ENCODE measurements at places on chromosomes 12 and 14.

DNA sequence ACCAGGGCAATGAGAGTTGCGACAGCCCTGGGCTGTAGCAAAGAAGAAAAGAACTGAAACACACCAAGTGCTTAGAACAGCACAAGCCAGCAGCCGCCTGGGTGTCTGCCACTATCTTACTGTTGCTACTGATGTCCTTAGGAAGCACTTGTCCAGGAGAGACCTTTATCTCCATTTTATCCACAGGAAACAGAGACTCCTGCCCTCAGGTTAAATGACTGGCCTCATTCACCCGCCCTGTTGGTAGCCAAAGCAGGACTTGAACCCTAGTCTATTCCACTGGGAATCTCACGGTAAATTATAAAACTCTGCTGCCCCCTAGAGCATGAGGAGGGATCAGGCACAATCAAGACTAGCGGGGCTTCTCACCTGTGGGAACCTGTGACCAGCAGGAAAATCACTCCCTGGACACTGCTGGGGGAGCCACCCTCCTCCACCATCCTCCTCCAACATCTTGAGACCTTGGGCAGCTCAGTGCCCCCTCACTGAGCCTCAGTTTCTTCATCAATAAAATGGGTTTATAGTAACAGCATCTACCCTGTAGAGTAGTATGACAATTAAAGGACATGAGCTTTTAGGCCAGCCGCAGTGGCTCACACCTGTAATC, 20.5 kb upstream of the TESC start:
- no peak for DNase-seq

- peak; percentile 69 for DNase-seq
Observed at GRCh38 chr12:3962631-3963483, 89.7 kb upstream of the PARP11 start.

- no peak for DNase-seq
Observed at GRCh38 chr12:88227871-88228270, 85.8 kb downstream of the TMTC3 start.

DNA sequence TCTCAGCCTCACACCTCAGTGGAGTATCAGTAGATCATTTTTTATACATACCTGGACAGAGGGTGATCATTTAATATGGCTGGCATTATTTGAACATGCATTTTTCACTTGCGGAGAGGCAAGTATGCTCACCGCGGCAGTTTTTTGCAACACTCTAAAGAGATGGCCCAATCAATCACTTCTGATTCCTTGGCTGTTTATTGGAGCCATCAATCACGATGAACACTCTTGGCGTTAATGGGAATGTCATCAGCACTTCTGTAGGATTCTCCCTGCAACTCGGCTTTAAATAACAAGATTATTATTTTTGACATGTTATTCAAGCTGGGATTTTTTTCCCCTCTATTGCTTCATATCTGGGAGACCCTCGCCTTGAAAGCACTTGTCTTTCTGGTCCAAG, 46.9 kb upstream of the SLC24A4 start:
- DNase-seq, result no peak

- DNase-seq, result no peak
Observed at GRCh38 chr12:52519826-52520662, at the start of gene KRT5. Gene KRT5 (minus strand): TSS chr12:52520394. CDS start chr12:52520296, 98 bp downstream.

GRCh38 chr12:82522762-82523161, 163.9 kb upstream of the TMTC2 start:
- DNase-seq, result no peak

- no peak for DNase-seq
Observed at GRCh38 chr12:92543359-92543758, 159.4 kb upstream of the PLEKHG7 start.

DNA sequence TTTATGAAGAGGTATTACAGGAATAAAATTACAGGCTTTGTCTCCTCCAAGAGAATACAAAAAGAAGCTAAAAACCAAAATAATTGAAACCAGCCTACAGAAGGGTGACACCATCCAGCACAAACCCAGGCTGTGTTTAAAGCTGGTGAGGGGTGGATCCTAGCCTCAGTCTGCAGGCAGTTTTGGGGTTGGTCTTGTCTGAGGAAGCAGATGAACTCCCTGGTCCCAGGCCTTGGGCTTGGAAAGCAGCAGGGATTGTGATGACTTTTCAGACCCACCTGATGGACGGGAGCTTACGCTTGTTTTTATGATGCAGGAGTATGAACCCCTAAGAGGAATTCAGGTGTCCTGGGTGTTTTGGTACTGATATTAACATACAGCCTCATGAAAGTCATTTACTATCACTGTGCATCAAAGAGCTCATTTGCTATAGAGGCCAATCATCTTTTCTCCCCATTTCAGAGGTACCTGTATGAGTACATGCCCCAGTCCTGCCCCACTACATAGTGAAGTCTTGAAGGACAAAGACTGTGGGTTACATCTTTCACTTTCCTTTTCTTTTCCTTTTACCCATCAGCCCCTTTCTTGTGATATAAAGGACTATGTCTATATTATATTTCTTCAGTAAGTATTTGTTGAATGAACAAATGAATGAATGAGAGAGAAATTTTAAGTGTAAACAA, 18.1 kb downstream of the PRICKLE1 start:
- no peak for DNase-seq

DNA sequence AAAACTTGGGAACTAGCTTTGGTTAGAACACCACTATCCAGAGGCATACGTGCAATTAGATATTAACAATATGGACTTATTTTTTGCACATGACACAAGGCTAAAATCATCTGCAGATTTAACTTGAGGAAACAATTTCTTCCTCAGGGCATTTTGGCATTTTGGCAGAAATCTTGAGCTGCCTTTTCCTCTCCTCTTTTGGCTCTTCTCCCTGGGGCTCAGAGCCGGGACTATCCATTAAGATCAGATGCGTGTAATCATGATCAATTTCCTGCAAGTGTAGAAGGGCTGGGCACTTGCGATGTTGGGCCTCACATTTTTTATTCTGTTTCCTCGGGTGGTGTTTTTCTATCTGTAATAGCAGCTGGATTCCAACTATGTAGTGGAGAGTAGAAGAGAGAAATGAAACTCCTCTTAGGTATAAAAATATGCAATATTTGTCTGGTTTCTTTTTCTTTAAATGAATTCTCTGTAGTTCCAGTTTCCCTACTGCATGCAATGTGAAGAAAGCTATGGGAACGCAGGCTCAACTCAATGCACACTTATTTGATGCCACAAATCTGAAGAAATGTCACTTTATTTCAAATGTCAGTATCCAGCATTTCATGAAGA, 1010.8 kb downstream of the FLRT2 start:
- DNase-seq, result no peak

DNA sequence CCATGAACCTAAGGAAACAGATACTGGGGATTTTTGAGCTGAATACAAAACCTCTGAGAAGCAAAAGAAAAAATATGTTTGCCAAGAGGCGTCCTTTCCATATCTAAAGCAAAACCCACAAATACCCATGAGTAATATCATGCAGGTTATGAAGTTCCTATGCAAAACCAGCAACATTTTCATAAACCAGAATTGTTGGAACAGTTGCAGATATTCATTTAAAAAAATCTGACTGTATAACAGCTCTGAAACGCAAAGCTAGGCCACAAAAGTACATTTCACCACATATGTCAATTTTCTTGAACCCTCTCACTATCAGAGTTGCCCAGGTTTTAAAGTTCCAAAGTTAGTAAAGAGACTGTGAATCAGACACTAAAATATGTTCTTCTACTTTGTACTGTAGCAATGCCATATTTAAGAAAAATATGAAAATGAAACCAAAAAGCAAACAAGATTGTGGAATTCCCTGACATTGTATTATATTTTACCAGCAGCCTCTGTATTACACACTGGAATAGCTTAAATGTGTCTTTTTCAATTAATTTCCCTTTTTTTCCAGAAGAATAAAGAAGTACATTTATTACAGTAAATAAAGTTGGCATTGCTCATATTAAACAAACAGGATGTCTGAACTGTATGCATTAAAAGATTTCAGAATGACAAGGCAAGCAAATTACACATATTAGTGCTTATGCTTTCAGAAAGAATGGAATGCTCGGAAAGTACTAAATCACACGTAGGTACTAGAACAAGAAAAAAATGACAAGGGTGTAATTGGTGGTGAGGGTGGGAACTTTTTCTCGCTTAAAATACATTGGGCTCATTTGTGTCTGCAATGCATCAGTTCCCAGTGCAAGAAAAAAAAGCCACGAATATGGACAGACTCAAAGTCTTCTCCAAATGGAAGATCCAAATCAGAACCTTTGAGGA, 33.6 kb upstream of the HIF1A start:
- DNase-seq, result no peak

GRCh38 chr14:103696466-103697071, 18.7 kb downstream of the XRCC3 start:
- DNase-seq, result no peak

- peak; percentile 27 for DNase-seq
Observed at GRCh38 chr12:116443821-116444589, 115.2 kb upstream of the MAP1LC3B2 start.

- DNase-seq, result no peak
Observed at GRCh38 chr14:90438841-90439240, 42.0 kb downstream of the CALM1 start.

- no peak for DNase-seq
Observed at GRCh38 chr12:116552773-116553373, 6.3 kb upstream of the MAP1LC3B2 start.

- no peak for DNase-seq
Observed at GRCh38 chr12:57864442-57865083, 18.0 kb upstream of the CTDSP2 start.

GRCh38 chr12:111444314-111444924, 38.7 kb downstream of the SH2B3 start:
- peak; percentile 39 for DNase-seq

GRCh38 chr14:80475074-80475473, 263.8 kb upstream of the DIO2 start:
- DNase-seq, result no peak

- DNase-seq, result no peak
Observed at GRCh38 chr12:68621472-68622081, 10.9 kb downstream of the RAP1B start.

- DNase-seq, result no peak
Observed at GRCh38 chr12:104448451-104448850, 8.3 kb upstream of the CHST11 start.

DNA sequence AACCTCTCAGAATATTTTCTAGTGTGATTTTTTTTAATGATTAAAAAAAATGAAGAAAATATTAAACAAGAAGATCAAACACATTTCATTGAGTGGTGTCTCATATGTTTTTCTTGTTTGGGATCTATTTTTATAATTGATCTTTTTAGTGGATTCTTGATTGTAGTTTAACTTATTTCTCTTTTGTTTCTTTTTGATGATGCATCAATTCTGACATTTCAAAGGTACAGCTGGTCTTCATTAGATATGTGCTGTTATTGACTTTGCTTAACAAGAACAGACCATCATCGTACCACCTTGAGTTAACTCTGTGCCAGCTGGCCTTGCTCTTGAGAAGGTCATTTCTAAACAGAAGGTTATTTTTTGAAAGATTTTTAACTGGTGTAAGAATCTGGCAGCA, 45.8 kb upstream of the FGD4 start:
- DNase-seq, result no peak

DNA sequence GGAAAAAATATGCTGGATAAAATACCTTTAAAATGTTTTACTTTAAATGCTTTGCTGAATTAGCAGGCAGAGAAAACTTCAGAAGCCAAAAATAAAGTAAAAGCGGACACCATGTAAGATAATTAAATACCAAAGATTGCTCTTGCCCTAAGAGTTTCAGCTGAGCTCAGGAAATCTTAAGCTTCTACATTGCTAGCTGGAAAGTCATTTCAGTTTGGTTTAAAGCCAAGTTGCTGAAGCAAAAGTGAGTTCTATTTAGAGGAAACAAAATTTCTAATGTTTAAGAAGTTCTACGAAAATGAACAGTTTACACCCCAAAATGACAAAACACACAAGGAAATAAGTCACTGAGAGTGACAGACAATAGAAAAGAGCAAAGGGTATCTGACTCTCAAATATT, 310.0 kb downstream of the ADAMTS20 start:
- no peak for DNase-seq

- no peak for DNase-seq
Observed at GRCh38 chr12:19035536-19035935, 94.0 kb upstream of the PLEKHA5 start.

GRCh38 chr12:130299574-130299973, 38.1 kb upstream of the PIWIL1 start:
- DNase-seq, result no peak

DNA sequence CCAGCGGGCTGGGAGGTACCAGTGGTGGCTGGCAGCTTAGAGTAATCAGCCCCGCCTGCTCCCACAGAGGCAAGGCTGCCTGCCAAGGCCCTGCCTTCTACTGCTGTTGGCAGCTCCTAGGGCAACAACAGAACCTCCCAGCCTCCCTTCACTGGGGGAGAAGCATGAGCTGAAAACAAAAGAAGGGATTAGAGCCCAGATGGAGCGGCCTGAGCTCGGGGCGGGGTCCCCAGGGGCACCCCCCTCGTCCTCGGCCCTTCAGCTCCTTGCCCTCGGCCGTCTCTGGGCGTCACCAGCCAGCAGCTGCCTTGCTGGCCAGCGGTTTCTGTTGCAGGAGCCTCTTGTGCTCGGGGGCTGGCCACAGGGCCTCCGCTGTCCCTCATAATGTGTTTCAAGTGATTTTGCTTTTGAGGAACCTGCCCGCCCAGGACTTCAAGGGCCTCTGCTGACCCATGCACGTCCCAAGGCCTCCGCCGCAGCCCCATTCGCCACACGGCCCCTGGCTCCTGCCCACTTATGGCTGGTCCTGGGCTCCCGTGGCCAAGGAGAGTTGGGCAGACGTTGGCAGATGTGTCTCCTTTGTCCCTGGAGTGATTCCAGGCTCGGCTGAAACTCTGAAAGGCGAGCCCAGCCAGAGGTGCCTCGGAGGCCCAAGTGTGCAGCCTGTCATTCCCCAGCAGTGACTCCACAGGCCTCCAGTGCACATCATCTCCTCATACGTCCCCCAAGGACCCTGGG, 49.7 kb downstream of the PSMA6 start:
- peak; percentile 25 for DNase-seq

GRCh38 chr12:21773263-21773741, 1.2 kb downstream of the KCNJ8 start:
- peak; percentile 8 for DNase-seq

DNA sequence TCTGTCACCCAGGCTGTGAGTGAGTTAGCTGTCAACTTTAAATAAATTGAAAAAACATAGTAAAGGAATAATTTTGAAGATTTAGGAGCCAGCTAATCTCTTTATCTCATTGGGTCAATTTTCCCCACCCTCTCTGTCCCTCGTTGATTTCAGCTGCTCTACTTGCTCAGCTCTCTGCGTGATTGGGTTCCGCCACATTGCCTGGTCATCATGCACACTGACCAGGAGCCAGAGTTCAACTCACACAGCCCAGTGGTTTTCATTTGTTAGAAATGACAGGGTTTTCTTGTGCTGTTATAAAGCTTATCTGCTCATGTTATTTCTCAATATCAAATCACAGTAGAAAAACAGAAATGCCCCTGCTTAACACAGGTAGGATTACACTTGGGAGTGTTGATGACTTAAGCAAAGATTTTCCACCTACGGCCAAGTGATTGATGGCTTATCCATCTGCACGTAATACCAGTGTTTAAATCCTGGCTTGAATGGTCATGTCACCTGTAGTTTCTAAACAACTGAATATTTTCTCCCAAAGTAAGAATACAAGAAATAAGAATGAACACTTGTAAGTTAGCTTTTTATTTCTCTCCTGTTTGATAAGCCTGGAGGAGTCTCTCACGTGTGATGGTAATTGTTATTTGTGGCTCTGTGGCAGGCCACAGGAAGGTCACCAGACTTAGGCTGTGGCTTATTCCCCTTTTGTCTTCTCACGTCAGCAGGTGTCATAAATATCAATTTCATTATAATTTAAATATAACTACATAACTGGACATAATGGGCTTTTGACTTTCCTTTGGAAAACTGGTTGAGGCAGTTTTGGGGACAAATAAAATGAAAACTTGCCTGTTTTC, 367.2 kb upstream of the DDHD1 start:
- no peak for DNase-seq

GRCh38 chr12:20963762-20964161, 153.3 kb downstream of the SLCO1B3 start:
- DNase-seq, result no peak

Data from stimulated activated CD4-positive, alpha-beta T cell treated with anti-CD3 and anti-CD28 coated beads, Interleukin-1b, Interleukin-23, amount 100 ng/mL, for 48 hours (primary cell).